ENCODE measurements at places on chromosomes 6 and 20.
A peak's percentile ranks its signal among the peaks of the same experiment; 100 is the strongest.

DNA sequence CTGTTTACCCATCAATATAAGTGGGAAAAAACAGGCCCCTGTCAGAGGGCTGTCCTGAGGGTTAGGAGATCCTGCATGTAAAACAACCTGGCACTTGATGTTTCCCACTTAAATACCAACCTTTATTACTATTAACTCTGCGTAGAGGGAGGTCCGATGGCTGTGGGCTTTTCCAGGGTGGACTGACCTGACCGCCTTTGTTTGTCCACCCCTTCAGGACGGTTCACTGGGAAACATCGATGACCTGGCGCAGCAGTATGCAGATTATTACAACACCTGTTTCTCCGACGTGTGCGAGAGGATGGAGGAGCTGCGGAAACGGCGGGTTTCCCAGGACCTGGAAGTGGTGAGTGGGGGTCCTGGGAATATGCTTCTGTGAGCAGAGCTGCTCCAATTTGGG is 47.3 kb downstream of the SASH1 start:
- H3K4me1 ChIP-seq: peaks cover 17% of the 10 kb centered on the region
- H3K4me3 ChIP-seq: no peak overlapping the region
- H3K27ac ChIP-seq: no peak overlapping the region
- H3K36me3 ChIP-seq: peaks cover 46% of the 10 kb centered on the region
- H3K27me3 ChIP-seq: no peaks in the 10 kb centered on the region

- no peak overlapping the region for H3K4me3 ChIP-seq
- no peak overlapping the region for H3K27ac ChIP-seq
Observed at GRCh38 chr20:3811467-3812258, 8.7 kb upstream of the AP5S1 start.

DNA sequence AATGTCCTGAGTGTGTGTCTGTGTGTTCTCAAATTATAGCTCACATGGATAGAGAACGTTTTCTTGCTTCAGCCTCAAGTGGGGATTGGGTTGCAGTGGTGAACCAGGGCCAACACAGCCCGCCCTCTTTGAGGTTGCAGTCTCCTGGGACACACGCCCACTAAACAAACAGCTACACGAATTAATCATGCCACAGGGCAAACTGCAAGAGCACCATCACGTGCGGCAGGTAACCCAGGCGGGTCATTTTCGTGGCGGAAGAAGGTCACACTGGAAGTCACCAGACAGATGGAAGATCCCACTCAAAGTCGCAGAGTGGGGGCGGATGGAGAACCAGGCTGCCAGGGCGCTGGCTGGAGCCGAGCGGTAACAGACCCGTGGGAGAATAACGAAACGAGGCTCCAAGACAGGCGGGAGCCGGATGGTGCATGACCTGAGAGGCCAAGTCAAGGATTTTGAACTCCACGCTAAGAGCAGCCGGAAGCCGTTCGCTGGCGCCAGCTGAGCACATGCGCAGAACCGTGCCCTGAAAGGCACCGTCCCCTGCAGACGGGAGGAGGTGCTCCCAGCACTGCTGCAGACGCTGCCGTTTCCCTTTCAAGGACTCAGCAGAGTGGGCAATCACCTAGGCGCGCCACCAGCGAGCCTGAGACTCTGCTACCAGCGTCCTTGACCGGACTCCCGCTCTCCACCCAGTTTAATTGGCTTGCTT is 10.7 kb downstream of the DLL1 start:
- peak overlapping the region; percentile 62 for H3K4me3 ChIP-seq
- H3K27me3 ChIP-seq: peaks cover 3% of the 10 kb centered on the region
- peak; percentile 62 for DNase-seq
- peaks cover 67% of the 10 kb centered on the region for H3K4me1 ChIP-seq

DNA sequence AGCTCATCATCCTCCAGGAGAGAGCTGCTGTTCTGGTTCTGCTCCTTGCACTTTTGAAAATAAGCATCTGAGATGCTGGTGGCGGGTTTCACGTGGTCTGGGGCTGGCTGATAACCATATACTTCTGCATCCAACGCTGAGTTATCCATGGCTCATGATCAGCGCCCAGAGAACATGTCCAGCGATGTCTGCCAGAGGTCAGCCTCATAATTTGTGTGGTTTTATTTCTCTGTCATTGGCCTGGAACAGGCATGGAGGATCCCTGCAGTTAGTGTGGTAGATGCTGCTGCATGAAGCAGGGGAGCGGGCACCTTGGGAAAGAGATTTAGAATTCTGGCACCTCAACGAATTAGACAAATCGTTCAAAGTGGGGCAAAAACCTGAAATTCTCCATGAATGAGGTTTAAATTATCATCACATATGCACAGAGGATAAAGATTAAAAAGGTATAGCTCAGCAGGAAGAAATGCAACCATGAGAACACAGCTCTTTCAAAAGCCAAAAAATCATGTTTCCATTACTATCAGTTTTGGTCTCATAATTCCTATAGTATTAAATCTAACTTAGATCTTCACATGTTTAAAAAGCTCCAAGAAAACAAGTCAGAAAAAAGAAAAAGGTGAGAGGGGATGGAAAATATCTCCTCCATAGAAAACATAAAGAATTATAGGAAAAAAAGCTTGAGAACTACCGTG is 157.2 kb downstream of the SOD2 start:
- peaks cover 3% of the 10 kb centered on the region for H3K27me3 ChIP-seq
- no peaks in the 10 kb centered on the region for H3K36me3 ChIP-seq
- H3K27ac ChIP-seq: no peak overlapping the region
- no peaks in the 10 kb centered on the region for H3K4me1 ChIP-seq

- H3K27ac ChIP-seq: peak overlapping the region; percentile 98
- peaks cover 54% of the 10 kb centered on the region for H3K4me1 ChIP-seq
- H3K27me3 ChIP-seq: no peaks in the 10 kb centered on the region
- no peak for DNase-seq
Observed at GRCh38 chr6:107565165-107565723, 75.3 kb downstream of the SOBP start.

- no peak for DNase-seq
- H3K4me3 ChIP-seq: no peak overlapping the region
- no peaks in the 10 kb centered on the region for H3K4me1 ChIP-seq
- H3K36me3 ChIP-seq: no peaks in the 10 kb centered on the region
- H3K27me3 ChIP-seq: no peaks in the 10 kb centered on the region
- H3K27ac ChIP-seq: no peak overlapping the region
Observed at GRCh38 chr6:147077251-147077650, 127.0 kb upstream of the STXBP5 start.

- no peak overlapping the region for H3K4me3 ChIP-seq
- H3K27me3 ChIP-seq: peaks cover 7% of the 10 kb centered on the region
- H3K36me3 ChIP-seq: no peaks in the 10 kb centered on the region
- peaks cover 22% of the 10 kb centered on the region for H3K4me1 ChIP-seq
- DNase-seq: no peak
Observed at GRCh38 chr6:161356167-161356854, 82.5 kb upstream of the AGPAT4 start.

DNA sequence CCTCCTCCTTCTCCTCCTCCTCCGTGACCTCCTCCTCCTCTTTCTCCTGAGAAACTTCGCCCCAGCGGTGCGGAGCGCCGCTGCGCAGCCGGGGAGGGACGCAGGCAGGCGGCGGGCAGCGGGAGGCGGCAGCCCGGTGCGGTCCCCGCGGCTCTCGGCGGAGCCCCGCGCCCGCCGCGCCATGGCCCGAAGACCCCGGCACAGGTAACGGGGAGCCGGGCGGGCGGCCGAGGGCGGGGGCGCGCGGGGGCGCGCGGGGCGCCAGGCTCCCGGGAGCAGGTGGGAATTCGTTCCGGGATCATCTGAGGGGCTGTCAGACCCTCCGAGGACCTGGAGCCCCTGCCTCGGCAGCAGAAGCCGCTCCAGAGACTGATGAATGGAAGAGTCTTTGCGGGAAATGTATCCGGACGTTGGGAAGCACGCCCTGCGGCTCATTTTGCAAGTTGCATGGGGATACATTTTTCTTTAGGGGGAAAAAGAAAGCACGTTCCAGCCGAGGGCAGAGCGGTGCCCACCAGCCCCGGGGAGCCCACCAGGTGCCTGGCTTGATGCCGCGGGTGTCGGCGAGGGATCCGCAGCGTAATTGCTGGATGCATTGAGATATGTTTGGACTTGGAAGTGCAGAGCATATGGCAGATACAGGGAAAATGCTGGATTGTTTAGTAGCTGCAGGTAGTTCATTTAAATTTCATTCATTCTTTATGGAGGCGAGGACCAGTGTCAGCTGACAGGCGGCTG is 394 bp downstream of the MYB start:
- H3K36me3 ChIP-seq: peaks cover 5% of the 10 kb centered on the region
- H3K27ac ChIP-seq: no peak overlapping the region
- H3K4me1 ChIP-seq: peaks cover 17% of the 10 kb centered on the region

GRCh38 chr20:44601801-44602204 is 19.4 kb downstream of the PKIG start:
- H3K4me1 ChIP-seq: no peaks in the 10 kb centered on the region
- no peak overlapping the region for H3K4me3 ChIP-seq
- H3K27ac ChIP-seq: no peak overlapping the region
- H3K27me3 ChIP-seq: no peaks in the 10 kb centered on the region
- no peak for DNase-seq

GRCh38 chr6:27547157-27548075 is 74.5 kb upstream of the ZNF184 start:
- peaks cover 16% of the 10 kb centered on the region for H3K4me1 ChIP-seq
- H3K27ac ChIP-seq: no peak overlapping the region
- peaks cover 6% of the 10 kb centered on the region for H3K36me3 ChIP-seq
- H3K27me3 ChIP-seq: peaks cover 64% of the 10 kb centered on the region
- peak; percentile 72 for DNase-seq

- no peaks in the 10 kb centered on the region for H3K27me3 ChIP-seq
- peaks cover 29% of the 10 kb centered on the region for H3K4me1 ChIP-seq
- peaks cover 23% of the 10 kb centered on the region for H3K36me3 ChIP-seq
- H3K4me3 ChIP-seq: peak overlapping the region; percentile 100
Observed at GRCh38 chr6:96522465-96523009, 931 bp downstream of the UFL1 start.

- peaks cover 60% of the 10 kb centered on the region for H3K4me1 ChIP-seq
- DNase-seq: no peak
- no peaks in the 10 kb centered on the region for H3K27me3 ChIP-seq
- H3K36me3 ChIP-seq: no peaks in the 10 kb centered on the region
- peak overlapping the region; percentile 13 for H3K27ac ChIP-seq
Observed at GRCh38 chr6:2432292-2432691, 186.9 kb upstream of the GMDS start.

GRCh38 chr6:80366714-80367113 is 260.2 kb downstream of the BCKDHB start:
- H3K36me3 ChIP-seq: no peaks in the 10 kb centered on the region
- H3K27me3 ChIP-seq: no peaks in the 10 kb centered on the region
- no peak overlapping the region for H3K4me3 ChIP-seq
- peaks cover 5% of the 10 kb centered on the region for H3K4me1 ChIP-seq
- DNase-seq: no peak

- H3K27me3 ChIP-seq: peaks cover 4% of the 10 kb centered on the region
- no peak for DNase-seq
- H3K36me3 ChIP-seq: no peaks in the 10 kb centered on the region
- H3K4me1 ChIP-seq: no peaks in the 10 kb centered on the region
Observed at GRCh38 chr6:68059899-68060298, 575.2 kb upstream of the ADGRB3 start.

- H3K36me3 ChIP-seq: no peaks in the 10 kb centered on the region
- no peak overlapping the region for H3K4me3 ChIP-seq
- peaks cover 9% of the 10 kb centered on the region for H3K4me1 ChIP-seq
- no peak overlapping the region for H3K27ac ChIP-seq
- H3K27me3 ChIP-seq: no peaks in the 10 kb centered on the region
Observed at GRCh38 chr6:22353101-22353500, 56.3 kb upstream of the PRL start.

GRCh38 chr6:143536461-143536865 is 24.9 kb upstream of the FUCA2 start:
- no peak overlapping the region for H3K27ac ChIP-seq
- peak; percentile 12 for DNase-seq
- H3K36me3 ChIP-seq: no peaks in the 10 kb centered on the region
- H3K27me3 ChIP-seq: peaks cover 33% of the 10 kb centered on the region
- H3K4me3 ChIP-seq: peak overlapping the region; percentile 82

DNA sequence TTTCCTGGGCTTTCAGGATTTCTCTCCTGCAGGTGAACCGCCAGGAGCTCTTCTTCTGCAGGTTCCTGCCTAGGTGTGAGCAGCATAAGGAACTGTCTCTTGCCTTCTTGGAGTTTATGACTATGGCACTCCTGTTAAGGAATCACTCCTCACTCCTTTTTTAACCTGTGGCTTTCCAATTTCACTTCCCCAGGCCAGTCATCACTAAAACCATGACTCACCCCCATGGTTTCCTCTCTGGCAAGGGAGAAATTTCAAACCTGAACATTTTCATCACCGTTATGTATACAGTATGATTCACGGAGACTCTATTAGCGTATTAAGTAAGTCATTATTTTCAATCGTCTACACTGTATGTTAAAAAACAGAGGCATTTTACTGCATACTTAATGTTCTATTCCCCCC is 78.2 kb upstream of the ARID1B start:
- no peak overlapping the region for H3K4me3 ChIP-seq
- no peak overlapping the region for H3K27ac ChIP-seq
- H3K27me3 ChIP-seq: peaks cover 4% of the 10 kb centered on the region
- no peak for DNase-seq
- no peaks in the 10 kb centered on the region for H3K36me3 ChIP-seq
- H3K4me1 ChIP-seq: peaks cover 15% of the 10 kb centered on the region

GRCh38 chr6:128903715-128904114 is 20.8 kb downstream of the LAMA2 start:
- H3K27ac ChIP-seq: no peak overlapping the region
- H3K27me3 ChIP-seq: no peaks in the 10 kb centered on the region
- H3K4me3 ChIP-seq: no peak overlapping the region
- H3K36me3 ChIP-seq: no peaks in the 10 kb centered on the region

DNA sequence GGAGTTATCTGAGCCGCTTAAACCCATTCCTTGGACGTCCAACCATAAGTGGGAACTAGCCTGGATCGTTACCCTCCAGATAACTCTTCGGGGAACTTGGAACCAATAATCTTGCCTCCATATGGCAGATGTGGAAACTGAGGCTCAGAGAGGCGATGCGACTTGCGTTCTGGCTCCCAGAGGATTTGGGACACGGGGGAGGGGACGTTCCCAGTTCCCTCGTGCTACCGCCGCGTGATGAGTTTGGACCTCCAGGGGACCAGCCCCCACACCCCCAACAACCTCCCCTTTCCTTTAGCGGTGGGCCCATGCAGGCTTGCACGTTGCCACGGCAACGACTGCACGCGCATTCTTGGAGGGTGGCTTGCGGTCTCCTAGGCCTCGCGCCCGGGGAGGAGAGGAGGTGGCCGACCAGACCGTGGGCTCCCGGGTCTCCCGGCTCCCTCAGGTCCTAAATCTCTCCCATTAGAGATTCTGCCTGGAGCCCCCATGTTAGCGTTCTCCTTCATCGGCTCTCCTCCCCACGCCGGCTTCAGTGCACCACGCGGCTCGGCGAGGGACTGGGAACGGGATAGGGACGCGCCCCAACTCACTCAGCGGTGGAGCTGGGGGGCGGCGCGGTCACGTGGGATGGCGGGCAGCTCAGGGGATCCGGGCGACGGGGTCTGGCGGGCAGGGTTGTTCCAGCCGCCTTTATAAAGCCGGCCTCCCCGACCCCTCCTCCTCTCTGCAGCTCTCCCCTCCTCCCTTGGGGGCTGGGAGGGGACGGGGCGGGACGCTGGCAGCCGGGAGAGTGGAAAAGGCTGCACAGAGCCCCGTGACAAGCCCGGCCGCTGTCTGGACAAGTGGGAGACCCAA is at the start of gene PLTP:
PLTP (minus strand) TSS at position 670 of the 858 bp plus-strand sequence. CDS start 703 bp downstream, outside the sequence.
- DNase-seq: peak; percentile 80
- peak within 1 kb of the TSS; percentile 74 for H3K4me3 ChIP-seq
- peaks cover 19% of the 10 kb centered on the region for H3K36me3 ChIP-seq
- H3K4me1 ChIP-seq: peaks cover 33% of the 10 kb centered on the region
- H3K27ac ChIP-seq: peak within 1 kb of the TSS; percentile 97
- peaks cover 11% of the 10 kb centered on the region for H3K27me3 ChIP-seq

- no peak overlapping the region for H3K4me3 ChIP-seq
- no peaks in the 10 kb centered on the region for H3K36me3 ChIP-seq
- H3K27me3 ChIP-seq: no peaks in the 10 kb centered on the region
Observed at GRCh38 chr6:8627085-8627861, 191.9 kb upstream of the SLC35B3 start.

Measured in nephron progenitor cell (in vitro differentiated cells).